ENCODE measurements at places on chromosomes 1 and 21.
A peak's percentile ranks its signal among the peaks of the same experiment; 100 is the strongest.

GRCh38 chr1:221366495-221367110, 375.3 kb downstream of the DUSP10 start:
- DNase-seq = no peak

GRCh38 chr1:86787621-86788020, 83.2 kb downstream of the SH3GLB1 start:
- no peak for DNase-seq

GRCh38 chr1:201614262-201615015, 75.5 kb downstream of the NAV1 start:
- no peak for DNase-seq

DNA sequence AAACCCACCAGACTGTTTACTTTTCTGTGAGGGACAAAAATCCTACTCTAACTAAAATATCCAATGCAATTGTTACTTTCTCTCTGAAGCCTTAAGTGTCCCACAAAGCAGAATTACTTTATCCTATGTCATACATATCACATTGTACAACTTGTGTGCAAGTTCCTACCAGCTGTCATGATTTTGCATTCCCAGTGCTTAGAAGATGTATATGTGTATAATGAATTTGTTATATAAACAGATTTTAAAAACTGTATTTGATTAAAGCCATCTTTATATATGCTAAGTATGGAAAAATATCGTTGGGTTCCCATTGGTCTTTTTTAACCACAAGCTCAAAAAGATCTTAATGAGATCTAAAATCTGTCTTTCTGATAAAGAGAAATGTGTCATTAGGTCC, 57.0 kb downstream of the DPH5 start:
- DNase-seq = no peak

- DNase-seq = no peak
Observed at GRCh38 chr1:68065766-68066165, 15.3 kb upstream of the DIRAS3 start.

DNA sequence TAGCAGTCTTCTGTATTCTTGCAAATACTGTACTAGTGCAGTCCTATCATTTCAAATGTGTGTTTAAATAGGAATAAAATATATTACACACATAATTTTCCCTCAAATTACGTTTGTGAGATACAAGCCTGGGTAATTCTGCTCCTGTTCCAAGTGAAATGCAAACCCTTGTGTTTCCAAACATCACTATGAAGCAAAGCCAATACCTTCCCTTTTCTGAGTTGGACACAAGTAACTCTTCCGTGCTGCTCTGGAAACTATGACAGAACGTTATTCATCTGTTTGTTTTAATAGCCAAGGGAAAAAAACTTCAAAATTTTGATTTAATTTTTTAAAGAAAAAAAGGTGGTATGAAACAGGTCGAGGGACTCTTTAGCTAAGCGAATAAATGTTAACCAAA, 73.7 kb upstream of the UBE2U start:
- no peak for DNase-seq

DNA sequence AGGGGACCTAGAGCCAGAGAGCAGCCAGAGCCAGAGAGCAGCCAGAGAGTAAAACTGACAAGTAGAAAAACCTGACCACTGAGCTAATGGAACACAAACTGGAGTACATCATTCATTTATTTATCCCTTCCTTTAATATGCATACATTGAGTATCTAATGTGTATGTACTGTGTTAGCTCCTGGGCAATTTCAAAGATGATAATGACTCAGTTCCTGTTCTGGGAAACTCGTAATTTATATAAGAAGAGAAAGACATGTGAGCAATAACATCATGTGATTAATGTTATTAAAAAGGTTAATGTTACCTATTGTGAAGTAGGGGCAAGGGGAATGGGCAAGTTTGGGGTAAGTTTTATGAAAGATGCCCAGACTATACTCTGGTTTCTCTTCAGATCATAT, 199.9 kb downstream of the TNR start:
- DNase-seq = no peak

DNA sequence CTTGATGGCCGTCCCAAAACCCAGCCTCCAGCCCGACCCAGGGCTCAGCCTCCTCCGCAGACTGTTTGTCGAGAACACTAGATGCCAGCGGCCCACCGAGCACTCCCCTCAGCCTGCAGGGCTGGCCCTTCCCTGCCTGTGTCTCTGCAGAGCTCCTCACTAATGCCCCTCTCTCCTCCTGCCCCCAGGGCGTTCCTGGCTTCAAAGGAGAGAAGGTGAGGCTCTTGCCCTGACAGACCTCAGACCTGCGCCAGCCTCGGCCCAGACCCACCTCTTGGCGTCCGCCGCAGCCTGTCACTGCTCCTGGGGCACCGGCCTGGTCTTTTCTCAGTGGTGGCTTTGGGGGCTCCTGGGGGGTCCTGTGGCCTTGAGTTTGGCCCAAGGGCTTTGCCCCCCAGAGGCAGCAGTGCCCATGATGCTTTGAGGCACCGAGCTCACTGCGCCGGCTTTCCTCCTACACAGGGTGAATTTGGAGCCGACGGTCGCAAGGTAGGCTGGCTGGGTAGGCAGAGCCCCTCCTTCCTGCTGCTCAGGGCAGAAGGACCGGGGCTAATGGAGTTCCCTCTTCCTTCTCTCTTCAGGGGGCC, 18.4 kb downstream of the COL6A2 start:
- no peak for DNase-seq

- no peak for DNase-seq
Observed at GRCh38 chr21:24897883-24898282, 709.4 kb downstream of the MRPL39 start.

DNA sequence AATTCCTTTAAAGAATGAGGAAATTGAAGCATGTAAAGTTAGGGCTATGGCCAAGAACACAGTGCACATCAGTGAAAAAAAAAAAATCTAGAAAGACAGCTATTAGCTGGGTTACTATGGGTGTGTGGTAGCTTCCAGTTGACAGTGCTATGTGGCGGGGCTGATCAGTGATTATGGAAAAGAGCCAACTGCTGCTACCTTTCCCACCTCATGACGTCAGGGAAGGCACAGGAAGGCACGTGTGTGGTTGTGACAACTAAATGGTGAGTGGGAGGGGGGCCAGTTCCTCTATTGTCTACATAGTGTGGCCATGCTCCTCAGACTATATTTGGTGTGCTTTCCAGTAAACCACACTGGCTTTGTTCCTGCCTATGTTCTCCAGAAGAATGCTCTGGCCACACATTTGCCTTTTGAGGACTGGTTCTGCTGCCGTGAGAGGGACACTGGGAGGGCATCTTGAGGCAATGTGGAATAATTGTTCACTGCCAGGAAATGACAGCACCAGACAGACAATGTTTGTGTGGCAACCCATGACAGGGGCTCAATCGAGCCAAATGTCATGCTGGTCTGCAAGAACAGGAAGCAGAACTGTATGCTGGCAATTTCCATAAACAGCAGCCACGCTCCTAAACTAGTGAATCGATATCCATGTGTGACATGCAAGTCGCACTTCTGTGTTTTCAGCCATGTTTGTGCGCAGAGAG, 3.0 kb upstream of the SDE2 start:
- peak; percentile 47 for DNase-seq

DNA sequence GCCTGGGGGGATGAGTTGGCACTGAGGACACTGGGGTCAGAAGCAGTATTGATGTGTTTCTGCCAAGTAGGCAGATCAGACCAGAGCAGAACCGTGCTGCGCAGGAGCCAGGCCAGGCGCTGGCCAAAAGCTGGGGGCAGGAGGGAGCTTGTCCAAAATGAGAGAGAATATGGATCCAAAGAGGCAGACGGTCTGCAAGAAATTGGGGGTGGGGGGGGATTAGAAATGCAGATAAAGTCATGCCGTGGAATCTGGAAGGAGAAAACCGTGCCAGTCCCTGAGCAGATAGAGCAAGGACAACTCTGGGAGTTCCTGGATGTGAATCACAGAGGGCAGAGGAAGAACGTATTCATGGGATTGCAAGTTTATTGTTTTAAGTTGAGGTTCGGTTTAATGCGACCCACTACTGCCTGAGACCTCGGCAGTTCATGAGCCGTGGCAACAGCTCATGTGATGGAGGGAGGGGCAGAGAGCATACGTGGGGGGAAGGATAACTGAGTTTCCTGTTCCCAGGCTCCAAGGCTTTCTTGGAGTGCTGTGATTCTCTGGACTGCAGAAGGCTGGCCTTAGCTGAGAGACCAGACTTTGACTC, 224.0 kb downstream of the FGGY start:
- no peak for DNase-seq

DNA sequence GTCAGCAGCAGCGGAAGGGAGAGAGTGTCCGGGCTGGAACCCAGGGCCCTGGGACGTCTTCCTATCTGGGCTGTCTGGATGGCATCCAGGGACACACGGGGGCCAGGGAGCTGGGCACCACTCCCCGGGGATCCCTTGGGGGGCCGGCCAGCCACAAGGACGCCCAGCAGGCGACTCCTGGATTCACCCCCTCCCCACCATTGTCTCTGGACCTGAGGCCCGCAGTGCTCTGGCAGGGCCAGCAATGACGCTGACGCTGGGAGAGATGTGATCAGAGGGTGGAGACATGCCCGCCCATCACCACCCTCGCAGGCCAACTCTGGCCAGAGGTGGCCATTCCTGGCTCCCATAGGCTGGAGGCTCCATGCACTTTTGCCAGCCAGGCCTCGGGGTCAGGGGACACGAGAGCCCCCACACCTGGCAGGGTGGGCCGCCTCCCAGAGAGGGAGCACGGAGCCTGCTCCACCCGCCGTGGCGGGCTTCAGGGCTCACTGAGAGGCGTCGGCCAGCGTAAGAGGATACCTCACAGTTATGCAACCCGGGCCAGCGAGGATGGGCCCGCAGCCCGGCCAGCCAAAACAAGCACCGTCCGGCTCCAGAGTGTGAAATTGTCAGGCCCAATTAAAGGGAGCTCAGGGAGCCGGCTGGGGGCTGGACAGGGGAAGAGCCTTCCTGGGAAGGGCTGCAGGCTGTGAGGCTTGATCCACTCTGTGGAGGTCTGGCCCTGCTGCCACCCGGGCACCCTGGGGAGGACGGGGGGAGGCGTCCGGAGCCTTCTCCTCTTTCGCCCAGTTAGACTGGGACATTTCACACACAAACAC, 10.3 kb downstream of the ACTRT2 start:
- DNase-seq = no peak

DNA sequence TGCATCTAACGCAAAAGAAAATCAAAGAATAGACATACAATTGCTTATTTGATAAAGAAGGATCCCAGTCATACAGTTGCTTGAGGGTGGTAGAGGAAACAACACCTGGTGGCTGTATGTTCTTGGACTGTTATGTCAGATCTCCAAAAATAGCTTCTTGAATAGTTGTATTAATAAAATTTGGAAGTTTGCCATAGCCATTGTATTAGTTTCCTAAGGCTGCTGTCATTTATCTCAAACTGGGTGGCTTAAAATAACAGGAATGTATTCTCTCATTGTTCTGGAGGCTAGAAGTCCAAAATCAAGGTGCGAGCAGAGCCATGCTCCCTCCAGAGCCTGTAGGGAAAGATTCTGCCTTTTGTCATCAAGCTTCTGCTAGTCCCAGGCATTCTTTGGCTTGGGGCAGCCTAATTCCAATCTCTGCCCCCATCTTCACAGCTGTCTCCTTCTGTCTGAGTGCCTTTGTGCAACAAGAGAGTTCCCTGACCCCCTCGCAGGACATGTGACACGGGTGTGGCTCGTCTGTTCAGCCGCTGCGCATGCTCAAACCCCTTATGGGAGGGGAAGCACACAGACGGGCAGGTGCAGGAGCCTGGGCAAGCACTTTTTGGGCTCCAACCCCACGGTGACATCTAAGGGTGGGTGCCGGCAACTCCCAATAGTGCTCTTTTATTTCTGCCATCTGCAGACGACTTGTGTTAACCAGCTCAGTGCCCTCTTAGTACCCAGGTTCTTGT, 21.7 kb upstream of the GRIK1 start:
- no peak for DNase-seq

DNA sequence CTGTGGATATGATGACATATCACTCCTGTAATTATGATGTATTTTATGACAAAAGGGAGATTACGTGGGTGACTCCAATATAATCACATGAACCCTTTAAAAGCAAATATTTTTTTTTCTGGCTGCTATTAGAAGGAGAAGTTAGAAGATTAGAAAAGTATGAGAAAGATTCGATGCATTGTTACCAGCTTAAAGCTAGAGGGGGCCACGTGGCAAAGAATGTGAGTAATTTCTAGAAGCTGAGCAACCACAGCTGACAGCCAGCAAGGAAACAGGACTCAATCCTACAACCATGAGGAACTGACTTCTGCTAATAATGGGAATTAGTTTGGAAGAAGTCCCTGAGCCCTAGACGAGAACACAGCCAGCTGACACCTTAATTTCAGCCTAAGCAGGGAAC, 56.3 kb upstream of the C1orf87 start:
- no peak for DNase-seq

GRCh38 chr1:228081144-228081543, 1.4 kb upstream of the ARF1 start:
- DNase-seq = no peak

GRCh38 chr1:85502625-85503083, 37.7 kb upstream of the DDAH1 start:
- no peak for DNase-seq

- no peak for DNase-seq
Observed at GRCh38 chr1:222892137-222892769, 77.4 kb downstream of the DISP1 start.

- no peak for DNase-seq
Observed at GRCh38 chr1:58816747-58817221, 32.9 kb upstream of the JUN start.

DNA sequence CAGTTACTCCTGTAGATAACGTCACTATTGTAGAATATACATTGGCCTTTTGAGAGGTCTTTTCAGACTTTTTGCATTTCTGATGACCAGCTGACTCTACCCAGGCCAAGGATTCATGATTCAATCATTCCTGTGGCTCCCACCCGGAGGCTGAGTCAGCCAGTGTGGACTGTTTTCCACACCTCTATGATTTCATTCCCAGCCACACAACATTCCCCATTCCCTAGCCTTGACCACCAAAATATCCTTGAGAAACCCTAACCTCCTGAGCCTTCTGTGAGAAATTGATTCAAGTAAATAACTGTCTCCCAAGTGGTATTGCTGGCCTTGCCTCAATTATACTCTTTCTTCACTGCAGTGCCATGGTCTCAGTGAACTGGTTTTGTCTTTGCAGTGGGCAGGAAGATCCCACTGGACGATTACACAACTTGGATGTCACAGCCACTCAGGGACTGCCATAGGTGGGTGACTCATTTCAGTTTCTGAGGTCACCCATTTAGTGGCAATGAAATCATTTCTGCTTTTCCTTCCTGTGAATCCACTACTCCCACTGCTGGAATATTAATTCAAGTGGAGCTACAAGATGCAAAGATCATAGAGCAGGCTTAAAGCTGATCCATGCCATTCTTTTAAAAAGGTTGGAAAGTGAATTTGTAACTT, 518.6 kb upstream of the ZP4 start:
- DNase-seq = no peak

DNA sequence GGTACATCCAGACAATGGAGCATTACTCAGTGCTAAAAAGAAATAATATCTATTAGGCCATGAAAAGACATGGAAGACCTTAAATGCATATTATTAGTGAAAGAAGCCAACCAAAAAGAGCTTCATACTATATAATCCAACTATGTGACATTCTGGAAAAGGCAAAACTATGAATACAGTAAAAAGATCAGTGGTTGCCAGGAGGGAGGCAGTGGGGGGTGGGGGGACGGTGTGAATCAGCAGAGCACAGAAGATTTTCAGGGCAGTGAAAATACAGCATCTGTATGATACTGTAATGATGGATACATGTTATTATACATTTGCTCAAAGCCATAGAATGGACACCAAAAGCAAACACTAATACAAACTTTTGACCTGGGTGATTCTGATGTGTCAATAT, 339.4 kb upstream of the SNX7 start:
- no peak for DNase-seq

- DNase-seq = no peak
Observed at GRCh38 chr1:223358826-223359225, 5.2 kb downstream of the SUSD4 start.
